ENCODE measurements at places on chromosomes 5 and 9.

GRCh38 chr9:123556464-123557435, 200.8 kb downstream of the CRB2 start:
- DNase-seq: no peak

DNA sequence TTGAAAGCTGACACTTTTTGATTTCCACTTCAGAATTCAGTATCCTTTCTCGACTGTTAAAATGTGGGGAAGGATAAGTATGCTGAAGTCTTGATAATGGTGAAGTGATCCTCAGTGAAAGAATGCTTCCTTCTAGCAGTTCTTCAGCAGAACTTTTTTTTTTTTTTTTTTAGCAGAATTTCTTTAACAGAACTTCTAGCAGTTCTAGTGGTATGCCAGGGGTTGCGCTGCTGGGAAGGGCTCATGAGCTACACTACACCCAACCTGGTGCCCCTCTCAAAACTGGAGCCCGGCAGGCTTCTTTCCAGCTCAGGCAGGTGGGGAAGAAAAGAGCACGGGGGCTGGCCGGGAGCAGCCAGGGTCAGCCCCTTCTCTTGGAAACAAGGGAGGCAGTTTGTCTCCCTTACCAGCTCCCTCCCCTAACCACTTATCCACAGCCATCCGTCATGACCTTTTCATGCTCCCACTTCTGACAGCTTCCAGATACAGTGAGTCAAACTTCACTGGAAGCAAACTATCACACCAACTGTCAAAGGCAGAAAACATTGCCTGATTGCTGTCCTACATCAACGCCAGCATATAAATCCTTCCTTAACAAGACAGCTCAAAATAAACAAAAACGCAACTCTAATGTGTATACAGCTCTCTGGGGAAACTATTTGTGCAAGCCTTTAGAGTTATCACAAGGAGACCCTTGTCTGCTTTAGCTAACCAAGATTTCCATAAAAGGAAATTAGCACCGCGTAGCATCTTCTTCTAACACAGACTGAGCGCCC, 211.5 kb downstream of the GAPVD1 start:
- DNase-seq: peak; percentile 14

- DNase-seq: no peak
Observed at GRCh38 chr5:124154714-124155113, 591.7 kb downstream of the ZNF608 start.

GRCh38 chr9:129386812-129387177, 208.7 kb upstream of the IER5L start:
- no peak for DNase-seq

- no peak for DNase-seq
Observed at GRCh38 chr5:6652025-6652424, 18.8 kb downstream of the SRD5A1 start.

All from MCF 10A (cell line).